GM20000 (cell line): ENCODE measurements at places on chromosomes 13 and 19.
A peak's percentile ranks its signal among the peaks of the same experiment; 100 is the strongest.

DNA sequence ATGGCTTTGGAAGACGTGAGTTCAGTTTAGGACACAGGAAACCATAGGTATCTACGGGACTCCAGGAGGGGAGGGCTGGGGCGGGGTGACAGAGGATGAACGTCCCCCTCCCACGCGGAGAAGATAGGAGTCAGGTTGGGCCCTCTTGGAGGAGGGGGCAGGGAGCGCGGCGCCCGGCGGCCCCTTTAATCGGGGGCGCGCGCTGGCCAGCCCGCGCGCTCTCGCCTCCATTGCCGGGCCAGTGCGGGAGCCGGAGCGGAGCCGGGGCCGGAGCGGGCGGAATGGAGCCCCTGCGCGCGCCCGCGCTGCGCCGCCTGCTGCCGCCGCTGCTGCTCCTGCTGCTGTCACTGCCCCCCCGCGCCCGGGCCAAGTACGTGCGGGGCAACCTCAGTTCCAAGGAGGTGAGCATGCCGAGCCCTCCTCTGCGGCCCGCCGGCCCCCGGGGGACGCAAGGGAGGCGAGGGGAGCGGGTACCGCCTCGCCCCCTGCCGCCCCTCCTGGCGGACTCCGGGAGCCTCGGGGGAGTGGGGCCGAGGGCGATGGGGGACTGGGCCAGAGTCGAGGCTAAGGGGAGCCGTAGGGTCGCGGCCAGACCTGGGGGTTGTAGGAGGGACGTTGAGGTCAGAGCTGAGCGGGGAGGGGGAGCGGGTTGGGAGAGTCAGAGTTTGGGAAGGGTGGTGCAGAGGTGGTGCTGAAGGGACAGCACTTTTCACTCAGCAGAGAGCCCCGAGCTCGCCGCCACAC, at the start of gene TMEM145:
TMEM145 (plus strand) TSS at position 214 of the 744 bp plus-strand sequence; CDS start at position 282, 68 bp downstream.
- DNase-seq, result peak; percentile 81

DNA sequence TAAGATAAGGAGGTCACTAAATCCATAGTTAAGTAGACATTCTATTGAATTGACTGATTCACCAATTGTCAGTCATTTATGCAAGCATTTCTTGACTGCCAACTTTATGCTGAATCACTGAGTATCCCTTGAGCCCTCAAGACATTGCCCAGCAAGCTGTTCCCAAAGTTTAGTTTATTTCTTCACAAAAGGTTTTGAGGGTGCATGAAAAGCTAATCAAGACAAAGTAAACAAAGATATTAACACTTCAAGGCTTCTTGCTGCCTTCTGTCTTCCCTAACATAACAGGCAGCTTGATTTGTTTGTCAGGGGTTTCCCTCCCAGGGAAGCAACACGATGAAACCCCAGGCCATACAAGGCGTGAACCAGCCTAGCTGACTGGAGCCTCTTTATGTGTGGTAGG, 374.4 kb downstream of the SPRY2 start:
- no peak for DNase-seq

DNA sequence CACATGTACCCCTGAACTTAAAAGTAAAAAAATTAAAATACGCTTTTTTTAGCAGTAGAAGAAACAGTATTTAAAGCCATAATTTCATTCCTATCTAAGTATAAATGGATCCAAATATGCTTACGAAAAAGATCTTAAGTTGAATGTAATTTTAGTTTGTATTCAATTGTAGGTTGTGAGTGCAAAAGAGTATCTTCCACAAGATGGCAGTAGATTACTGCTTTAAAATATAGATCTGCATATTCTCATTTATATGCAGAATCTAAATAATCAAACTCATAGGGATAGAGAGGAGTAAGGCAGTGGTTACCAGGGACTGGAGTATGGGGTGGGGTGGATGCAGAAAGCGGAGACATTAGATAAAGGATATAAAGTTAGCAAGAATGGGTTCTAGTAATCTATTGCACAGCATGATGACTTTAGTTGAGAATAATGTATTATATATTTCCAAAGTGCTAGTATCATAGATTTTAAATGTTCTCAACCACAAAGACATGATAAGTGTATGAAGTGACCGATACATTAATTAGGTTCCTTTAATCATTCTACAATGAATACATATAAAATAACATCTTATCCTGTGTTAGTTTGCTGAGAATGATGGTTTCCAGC, 14.2 kb downstream of the OR7A17 start:
- peak; percentile 13 for DNase-seq

- DNase-seq, result no peak
These were observed 6.3 kb upstream of the ANKRD10 start for GRCh38 chr13:110921209-110921608.

- DNase-seq, result no peak
These were observed 9.4 kb downstream of the SYNGR4 start for GRCh38 chr19:48373567-48373966.

GRCh38 chr13:50760751-50761150, 82.7 kb downstream of the DLEU7 start:
- DNase-seq, result no peak

GRCh38 chr19:56838909-56839651, 1.4 kb downstream of the PEG3 start:
- DNase-seq, result no peak

DNA sequence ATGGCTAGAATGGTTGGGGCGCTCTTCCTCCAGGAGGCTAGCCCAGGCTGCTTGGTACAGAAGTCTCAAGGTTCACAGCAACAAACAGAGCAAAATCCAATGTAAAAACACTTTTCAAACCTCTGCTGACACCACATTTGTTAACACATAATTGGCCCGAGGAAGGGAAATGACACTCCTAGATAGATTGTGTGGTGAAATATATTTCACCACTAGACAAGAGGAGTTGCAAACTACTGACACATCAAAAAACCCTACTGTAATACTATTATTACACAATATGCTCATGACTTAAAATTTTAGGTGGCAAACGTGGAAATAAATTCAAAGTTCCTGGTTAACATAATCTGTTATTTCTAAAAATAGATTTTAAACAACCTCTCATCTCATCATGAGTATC, 643.6 kb downstream of the PCDH9 start:
- no peak for DNase-seq

DNA sequence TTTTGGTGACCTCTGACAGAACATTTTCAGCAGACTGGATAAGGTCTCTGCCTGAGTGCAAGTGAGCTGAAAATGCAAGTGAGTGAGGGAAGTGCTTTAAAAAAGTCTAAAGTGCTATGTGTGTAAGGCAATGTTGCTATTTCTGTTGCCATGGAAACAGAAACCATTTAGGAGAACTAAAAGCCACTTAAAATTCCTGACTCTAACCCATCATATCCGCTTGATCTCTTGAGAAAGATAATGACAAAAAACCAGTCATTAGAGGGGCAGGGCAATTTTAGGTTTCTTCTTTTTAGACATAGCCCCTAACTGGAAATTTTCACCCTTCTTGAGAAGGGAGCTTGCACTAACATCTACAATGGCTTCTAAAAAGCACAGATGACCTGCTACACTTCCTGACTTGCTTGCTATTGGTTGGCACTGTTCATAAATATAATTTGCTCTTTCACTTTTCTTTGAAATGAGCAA, at the start of gene CYSLTR2:
CYSLTR2 (plus strand) TSS at position 458 of the 468 bp plus-strand sequence. CDS start 52,889 bp downstream, outside the sequence.
- DNase-seq, result no peak

DNA sequence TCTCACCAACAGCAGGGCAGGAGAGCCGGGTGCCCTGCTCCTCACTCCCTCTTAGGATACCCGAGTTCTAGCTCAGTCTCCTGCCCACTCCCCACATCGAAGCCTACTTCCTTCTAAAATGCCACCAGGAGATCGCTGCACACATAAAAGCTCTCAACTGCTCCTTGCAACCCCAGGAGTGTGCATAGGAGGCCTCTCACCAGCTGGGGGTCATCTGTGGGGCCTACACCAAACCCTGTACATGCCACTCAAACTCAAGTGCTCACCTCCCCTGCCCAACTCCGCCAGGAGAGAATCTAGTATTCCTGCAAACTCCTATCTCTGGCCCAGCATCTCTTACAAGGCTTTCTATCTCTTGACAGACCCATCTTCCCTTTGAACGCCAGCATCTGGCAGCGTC, 2.8 kb downstream of the SGTA start:
- no peak for DNase-seq

DNA sequence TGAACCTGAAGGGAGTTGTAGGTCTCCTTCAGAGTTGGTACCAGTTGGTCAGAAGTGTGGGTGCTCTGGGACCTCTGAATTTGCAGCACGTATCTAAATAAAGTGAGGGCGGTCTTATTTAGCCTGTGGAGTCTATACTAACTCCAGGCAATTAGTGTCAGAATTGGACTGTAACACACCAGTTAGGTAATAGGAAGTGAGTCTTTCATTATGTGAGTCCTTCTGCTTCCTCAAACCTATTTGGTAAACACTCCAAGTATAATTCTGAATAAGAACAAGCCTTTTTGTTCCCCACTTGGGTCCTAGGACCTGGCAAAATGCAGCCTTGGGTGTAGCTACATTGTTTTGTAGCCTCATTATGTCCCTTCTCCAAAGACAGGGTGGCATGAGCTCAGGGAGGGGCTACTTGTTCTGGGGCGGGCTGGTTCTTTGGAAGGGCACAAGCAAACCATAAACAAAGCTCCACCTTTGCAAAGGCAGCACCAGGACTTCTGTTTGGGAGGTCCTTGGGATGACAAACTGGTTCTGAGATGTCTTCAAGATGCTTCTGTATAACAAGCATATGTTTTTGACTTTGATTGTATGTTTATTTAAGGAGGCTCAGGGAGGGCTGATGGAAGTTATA, 418.0 kb downstream of the ZNF536 start:
- no peak for DNase-seq
